ENCODE measurements at places on chromosomes 6 and 20.
A peak's percentile ranks its signal among the peaks of the same experiment; 100 is the strongest.

DNA sequence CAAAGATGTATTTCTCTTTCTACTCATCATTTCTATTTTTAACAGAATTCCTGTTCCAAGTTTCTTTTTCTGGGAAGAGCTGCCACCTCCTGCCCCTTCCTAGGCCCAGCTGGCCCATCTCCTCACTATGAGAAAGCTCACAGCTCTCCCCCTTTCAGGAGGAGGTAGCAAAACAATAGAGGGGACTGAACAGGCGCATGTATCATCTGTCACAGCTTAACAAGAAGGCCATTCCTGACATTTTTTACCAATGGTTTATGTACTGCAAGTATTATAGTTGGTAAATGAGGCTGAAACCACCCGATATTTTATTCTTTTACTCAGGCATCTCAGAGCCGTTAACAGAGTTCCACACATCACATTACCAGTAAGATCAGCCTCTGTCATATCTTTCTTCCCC lies 103.7 kb upstream of the MTHFD1L start:
- DNase-seq = no peak

- no peak for DNase-seq
These were observed 159.7 kb downstream of the GMDS start for GRCh38 chr6:2085657-2086056.

- DNase-seq = peak; percentile 48
These were observed 83.9 kb downstream of the SOD2 start for GRCh38 chr6:159608961-159609651.

DNA sequence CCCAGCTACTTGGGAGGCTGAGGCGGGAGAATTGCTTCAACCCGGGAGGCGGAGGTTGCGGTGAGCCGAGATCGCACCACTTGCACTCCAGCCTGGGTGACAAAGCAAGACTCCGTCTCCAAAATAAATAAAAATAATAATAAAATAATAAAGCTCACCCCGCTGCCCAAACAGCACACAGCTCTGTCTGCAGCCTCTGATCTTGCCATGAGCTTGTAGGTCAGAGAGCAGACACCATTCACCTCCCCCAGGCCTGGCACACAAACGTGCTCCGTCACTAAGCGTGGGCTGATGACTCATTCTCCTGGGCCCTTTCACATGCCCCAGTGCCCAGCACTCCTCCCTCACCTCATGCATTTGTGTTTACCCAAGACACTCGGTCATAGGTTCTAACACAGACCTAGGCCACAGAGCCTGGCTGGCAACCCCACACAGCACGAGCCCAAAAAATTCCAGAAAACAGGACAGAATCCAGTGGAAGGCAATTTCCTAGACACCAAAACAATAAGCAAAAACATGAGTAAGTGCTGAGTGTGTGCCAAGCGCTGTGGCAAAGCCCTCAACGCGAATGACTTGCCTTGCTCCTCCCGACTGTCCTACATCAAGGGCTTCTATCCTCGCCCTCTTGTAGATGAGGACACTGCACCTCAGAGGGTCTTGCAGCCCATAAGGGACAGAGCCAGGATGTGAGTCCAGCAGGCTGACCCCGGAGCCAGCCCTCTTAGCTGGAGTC lies 18.0 kb downstream of the ATP9A start:
- DNase-seq = peak; percentile 31

DNA sequence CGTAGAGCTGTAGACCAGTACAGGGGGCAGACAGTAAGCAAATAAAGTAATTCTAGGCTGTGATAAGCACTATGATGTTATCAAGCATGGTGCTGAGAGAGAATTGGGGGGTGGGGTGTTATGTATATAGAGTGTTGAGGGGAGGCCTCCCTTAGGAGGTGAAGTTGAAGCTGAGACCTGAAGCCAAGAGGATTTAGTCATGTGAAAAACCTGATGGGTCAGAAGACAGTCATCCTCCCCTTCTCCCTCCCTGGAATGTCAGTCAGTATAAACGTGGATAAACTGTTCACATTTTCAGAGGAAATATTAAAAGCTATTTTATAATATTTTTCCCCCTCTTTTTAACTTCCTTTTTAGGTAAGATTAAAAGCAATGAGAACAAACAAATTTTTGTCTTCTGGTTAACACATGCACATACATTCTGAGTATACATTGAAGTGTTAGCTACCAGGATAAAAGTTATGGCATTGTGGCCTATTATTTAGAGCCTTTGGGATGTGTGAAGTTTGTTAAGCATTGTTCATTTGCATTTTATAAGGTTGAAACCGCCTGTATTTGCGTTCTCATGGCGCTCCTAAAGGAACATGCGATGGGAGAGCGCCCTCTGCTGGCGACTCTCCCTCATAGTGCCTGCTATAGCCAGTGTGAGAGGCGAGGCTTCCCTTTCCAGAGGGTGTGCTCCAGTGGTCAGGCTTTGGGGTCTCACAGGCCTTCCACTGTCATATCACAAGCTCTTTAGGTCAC lies 35.4 kb upstream of the MAPK13 start:
- DNase-seq = peak; percentile 91

DNA sequence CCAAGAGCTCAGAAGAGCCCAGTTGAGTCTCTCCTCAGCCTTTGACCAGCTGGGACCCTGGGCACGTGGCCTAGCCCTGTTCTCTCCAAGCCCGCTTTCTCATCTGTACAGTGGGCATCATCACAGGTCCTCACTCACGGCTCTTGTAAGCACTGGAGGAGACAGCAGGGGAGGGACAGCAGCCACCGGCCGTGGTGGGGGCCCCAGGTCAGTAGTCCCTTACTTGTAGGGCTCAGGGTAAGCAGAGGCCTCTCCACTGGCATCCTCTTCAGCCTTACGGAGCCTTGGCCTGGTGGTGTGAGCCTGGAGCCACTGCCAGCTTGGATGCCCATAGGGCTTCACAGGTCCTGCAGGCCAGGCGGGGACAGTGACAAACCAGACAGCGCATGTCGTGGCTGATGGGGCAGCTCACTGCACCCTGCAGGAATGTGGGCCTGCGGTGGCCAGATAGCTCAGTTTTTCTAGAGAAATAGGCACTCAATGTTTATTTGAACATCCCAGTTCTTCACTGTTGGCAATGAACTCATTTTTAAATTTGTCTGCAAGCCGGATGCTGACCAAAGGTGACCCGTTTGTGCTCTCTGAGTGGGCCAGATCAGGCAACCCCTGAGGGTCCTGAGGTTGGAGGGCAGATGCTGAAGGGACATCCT lies 65.1 kb downstream of the ADNP start:
- DNase-seq = no peak

DNA sequence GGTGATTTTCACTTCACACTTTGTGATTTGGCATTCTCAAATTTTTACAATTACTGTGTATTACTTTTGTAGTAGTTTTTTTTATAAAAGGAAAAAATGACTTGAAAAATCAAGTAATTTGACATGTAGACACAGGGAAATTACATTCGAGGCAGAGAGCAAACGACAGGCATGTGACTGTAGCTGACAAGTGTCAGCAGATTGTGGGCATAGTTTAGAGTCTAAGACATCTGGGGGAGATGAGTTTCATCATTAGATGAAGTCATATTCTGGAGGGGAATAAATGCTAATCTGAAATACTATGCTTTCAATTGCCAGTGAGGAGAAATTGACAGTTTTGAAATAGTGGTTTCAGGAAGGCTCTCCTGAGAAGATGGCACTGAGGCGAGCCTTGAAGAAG lies 126.0 kb downstream of the MTHFD1L start:
- no peak for DNase-seq

Measured in hematopoietic multipotent progenitor cell treated with erythropoietin and hydrocortisone succinate and interleukin-3 and kit ligand, for 15 days (in vitro differentiated cells).